Activated CD4-positive, alpha-beta T cell treated with anti-CD3 and anti-CD28 coated beads, Interleukin-2, amount 50 U/mL, for 24 hours (primary cell): ENCODE measurements at places on chromosomes 5 and 9.

DNA sequence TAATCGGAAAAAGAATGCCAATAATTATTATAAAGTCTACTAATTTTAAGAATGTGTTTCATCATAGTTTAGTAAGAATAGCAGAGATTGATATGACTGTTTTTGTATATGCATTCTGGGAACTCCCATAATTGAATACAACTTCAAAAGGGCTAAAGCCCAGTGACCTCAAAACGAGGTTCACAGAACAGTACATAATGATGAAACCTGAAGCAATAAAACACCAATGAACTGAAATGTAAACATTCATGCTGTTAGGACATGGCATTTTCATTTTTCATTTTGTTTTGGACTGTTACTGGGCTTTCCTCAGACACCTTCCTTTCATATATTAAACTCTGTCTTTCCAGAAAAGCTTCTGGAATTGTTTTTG, 684 bp upstream of the JMY start:
- DNase-seq, result no peak

- no peak for DNase-seq
These were observed 447 bp downstream of the CRAT start for GRCh38 chr9:129109952-129110739.

DNA sequence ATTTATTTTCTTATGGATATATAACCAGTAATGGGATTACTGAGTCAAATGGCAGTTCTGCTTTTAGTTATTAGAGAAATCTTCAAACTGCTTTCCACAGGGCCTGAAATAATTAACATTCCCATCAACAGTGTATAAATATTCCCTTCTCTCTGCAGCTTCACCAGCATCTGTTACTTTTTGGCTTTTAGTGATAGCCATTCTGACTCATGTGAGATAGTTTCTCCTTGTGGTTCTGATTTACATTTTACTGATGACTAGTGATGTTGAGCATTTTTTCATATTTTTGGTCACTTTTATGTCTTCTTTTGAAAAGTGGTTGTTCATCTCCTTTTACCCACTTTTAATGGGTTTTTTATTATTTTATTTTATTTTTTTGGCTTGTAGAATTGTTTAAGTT, 1290.3 kb upstream of the CDH9 start:
- no peak for DNase-seq

GRCh38 chr9:132733260-132733815, 63.1 kb downstream of the GTF3C4 start:
- no peak for DNase-seq

DNA sequence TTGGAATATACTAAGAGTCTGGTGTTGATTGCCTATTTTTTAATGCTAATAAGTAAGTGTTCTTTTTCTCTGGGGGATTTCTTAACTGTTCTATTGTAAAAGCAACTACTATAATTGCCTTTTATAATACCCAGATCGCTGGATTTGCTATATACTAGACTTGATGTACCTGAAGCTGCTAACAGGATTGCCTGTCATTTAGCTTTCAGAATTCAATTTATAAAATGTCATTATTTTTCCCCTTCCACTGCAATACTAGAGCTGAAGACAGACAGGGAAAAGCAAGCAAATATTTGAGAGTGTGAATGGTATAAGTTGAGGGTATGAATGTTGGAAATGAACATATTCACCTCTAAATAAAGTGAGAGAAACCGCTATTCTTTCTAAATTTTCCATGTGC, 115.5 kb downstream of the SH3GL2 start:
- DNase-seq, result no peak

DNA sequence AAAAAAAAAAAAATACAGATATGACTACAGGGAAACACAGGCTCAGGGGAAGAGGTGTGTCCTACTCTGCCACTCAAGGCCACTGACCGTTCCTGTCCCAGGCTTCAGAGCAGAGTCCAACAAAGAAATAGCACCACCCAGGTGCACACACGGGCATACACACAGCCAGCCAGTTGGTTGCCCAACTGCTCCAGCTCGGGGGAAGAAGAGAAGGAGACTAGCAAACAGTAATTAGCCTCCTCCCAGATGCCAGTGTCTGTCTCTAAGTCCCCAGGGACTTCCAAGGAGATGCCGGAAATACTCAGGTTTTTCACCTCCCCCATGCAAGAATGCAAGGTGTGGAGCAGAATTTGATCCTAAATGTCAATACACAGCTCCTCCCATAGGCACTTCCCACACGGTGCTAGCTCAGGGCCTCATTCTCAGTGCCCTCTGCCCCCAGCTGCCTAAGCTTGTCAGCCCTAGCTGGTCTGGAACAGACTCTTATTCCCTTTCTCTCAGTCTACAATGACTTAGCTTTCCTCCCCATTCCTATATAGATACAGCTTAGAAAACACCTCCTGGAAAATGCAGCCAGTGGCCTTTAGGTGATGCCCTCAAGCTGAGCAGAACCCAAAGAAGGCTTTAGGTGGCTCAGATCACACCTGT, 1.7 kb downstream of the MYORG start:
- no peak for DNase-seq

DNA sequence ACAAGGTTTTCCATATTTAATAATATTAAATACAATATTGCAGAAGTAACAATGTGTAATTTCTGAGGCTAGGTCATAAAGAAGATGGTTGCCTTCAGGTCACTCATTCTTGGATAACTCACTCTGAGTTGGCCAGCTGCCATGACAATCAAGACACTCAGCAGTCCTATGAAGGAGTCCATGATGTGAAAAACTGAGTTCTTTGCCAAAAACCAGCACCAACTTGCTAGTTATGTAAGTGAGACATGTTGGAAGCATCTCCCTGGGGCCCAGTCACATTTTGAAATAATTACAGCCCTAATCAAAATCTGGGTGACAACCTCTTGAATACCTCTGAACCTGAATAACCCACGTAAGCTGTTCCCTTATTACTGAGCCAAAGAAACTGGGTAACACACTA, 453.2 kb downstream of the CDH18 start:
- no peak for DNase-seq

GRCh38 chr5:30871196-30871595, 322.3 kb upstream of the CDH6 start:
- no peak for DNase-seq

DNA sequence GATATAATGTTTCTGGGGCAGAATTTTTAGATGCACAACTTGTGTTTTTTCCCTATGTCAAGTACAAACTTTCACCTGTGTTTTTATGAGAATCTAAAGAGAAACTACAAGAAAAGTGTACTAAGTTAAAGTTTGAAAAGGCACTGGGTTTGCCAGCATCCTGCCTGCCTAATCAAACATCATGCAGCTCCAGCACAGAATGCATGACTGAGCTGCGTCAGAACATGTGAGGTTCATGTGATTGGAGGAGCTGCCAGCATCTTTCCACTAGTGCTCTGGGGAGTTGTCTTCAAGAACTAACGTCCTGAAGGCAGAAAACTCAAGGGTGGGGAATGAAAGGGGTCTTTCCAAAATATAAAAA, 46.1 kb upstream of the RIC1 start:
- DNase-seq, result no peak

GRCh38 chr5:56447232-56447631, 214.1 kb upstream of the ANKRD55 start:
- no peak for DNase-seq
